ENCODE measurements at places on chromosomes 5 and 9. TPM values are rescaled to one million over a fixed set of nuclear protein-coding genes. Genes with fewer than 3 reads are reported as not detected.

TPPP gene
- 44.5 TPM for total RNA-seq

BTNL9 gene
- 37.9 TPM for total RNA-seq

SCGB3A1 gene
- not detected for total RNA-seq

C5orf46 gene
- not detected for total RNA-seq

ACSL6 gene
- total RNA-seq, result 8.1 TPM

PCDHGA7 gene
- 4.2 TPM for total RNA-seq

ANKRD18B gene
- 5.0 TPM for total RNA-seq

INSYN2B gene
- not detected for total RNA-seq
